Stimulated activated naive CD8-positive, alpha-beta T cell treated with anti-CD3 and anti-CD28 coated beads, Interleukin-15, Interleukin-2, amounts not matched to agents 100 U/mL and 50 U/mL, for 24 hours (primary cell): ENCODE measurements at places on chromosomes 3 and 15.

DNA sequence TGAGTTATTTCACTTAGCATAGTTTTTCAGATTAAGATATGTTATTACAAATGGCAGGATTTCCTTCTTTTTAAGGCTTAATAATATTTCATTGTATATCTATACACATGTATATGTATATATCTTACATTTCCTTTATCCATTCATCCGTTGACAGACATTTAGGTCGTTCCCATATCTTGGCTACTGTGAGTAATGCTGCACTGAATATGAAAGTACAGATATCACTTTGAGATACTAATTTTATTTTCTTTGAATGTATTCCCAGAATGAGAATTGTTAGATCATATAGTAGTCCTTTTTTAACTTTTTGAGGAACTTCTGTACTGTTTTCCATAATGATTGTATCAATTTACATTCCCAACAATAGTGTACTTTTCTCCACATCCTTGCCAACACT, 270.4 kb downstream of the NAALADL2 start:
- no peak for DNase-seq

DNA sequence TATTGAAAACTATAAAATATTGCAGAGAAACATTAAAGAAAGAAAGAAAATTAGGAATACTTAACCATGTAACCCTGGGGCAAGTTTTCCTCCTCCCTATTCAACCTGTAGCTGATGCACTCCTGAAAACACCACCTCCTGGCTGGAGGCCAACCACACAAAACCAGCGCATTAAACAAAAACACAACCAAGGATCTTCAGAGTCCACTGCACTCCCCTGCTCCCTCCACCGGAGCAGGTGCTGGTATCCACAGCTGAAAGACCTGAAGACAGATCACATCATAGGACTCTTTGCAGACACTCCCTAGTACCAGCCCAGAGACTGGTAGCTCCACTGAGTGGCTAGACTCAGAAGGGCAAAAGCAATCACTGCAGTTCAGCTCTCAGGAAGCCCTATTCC, 13.6 kb upstream of the ADAMTS17 start:
- DNase-seq: no peak

DNA sequence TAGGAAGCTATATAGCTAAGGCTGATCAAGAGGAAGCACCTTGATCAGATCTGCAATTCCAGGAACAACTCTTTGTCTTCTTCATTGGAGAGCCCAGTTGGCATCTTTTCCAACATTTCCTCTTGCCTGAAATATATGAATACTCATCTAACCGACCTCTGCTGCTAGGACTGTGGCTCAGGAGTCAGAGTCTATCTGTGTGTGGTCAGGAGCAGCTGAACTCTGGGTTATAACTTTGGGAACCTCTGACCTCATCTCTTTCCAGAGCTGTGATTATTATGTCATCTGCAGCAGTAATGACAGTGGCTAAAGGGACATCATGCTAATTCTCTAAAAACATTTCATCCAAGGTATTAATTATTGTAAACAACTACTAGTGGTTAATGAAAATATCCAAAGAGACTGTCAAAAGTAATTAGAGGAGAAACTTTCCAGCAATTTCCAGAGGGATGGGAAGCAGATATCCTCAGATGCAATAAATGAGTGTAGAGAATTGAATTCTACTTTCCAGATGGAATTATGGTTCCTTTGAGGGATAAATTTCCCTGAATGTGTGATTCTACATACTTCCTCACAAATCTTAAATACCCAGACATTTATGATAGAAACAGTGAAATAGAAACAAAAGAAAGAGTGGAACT, 11.5 kb upstream of the SPINK8 start:
- no peak for DNase-seq

- no peak for DNase-seq
Measured at GRCh38 chr3:46419816-46420215, 12.8 kb downstream of the CCRL2 start.

GRCh38 chr3:113136071-113136470, 75.3 kb upstream of the BOC start:
- no peak for DNase-seq

- DNase-seq: no peak
Measured at GRCh38 chr15:70318594-70319465, 221.1 kb upstream of the TLE3 start.

GRCh38 chr15:29612096-29612495, 210.2 kb downstream of the TJP1 start:
- DNase-seq: no peak

DNA sequence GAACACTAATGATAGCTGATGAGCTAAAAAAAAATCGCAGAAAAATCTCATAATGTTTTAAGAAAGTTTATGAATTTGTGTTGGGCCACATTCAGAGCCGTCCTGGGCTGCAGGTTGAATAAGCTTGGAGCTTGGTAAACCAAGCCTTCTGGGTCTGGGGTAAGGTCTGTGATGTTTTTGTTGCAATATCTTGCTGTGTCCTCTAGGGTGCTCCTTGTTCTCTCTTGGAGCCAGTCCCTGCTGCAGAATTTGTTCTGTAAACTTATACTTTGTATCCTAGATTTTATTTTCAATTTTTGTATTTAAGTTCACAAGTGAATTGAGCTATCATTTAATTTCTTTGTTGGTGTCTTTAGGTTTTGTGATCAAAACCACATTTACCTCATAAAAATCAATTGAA, 143.7 kb downstream of the NR1D2 start:
- DNase-seq: no peak

GRCh38 chr15:98776607-98777281, 128.4 kb downstream of the IGF1R start:
- DNase-seq: no peak

DNA sequence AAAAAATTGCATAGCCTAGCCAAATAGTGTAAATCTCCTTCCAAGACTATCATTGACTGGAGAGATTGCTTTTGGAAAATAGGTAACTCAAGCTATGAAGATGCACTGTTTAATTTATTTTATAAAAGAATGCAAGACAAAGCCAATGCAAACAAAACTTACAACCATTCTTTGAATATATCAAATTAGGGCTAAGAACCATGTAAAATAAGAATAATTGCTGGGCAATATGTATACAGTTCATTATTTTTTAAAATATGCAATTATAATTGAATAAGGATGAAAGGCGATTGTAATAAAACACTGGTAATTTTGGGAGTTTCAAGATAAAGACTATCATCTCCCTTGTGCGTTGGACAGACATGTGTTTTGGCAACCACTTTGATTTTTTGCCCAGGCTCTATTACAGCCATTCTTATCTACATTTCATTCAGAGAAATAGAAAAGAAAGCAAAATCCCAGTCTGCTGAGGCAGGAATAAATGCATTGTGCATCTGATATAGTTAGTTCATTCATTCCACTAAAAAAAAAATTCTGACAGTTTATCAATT, 242.3 kb upstream of the ROBO1 start:
- no peak for DNase-seq

DNA sequence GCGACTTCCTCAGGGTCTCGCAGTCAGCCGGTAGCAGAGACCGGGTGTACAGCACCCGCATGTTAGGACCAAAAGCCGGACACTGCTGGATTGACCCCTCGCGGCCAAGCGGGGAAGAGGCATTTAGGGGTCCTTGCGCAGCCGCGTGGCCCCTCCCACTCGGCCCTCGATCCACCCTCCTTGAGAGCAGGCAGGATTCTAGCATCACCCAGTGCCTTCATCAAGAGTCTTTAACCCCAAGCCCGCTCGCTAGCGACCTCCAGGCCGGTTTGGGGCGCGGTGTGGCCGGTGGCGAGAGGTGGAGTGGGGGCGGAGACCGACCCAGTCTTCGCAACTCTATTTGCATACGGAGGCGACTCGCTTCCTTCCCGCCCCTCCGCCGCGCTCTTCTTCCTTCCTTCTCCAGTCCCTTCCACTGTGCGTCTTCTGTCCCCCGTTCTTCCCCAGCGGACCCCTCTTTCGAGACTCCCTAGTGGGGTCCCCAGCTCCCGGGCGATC, at the start of gene ST6GAL1:
Gene ST6GAL1 (plus strand): TSS at position 384 of the 498 bp plus-strand sequence. CDS start 112,178 bp downstream, outside the sequence.
- DNase-seq: peak; percentile 78
